ENCODE measurements at places on chromosomes 13 and 19. TPM values are rescaled to one million over a fixed set of nuclear protein-coding genes. Genes with fewer than 3 reads are reported as not detected.

Gene RFXAP
- total RNA-seq: 4.4 TPM

Gene CSNK1A1L
- total RNA-seq: not detected

Gene GRIN3B
- 0.07 TPM for total RNA-seq

Gene NBEA
- 2.7 TPM for total RNA-seq

Gene QPCTL
- 6.8 TPM for total RNA-seq

Gene CLEC4M
- total RNA-seq: not detected

Gene KLK10
- total RNA-seq: not detected

Gene TEX29
- not detected for total RNA-seq

Gene FLT1
- total RNA-seq: 0.02 TPM

Gene FPR1
- not detected for total RNA-seq

Gene NCR1
- total RNA-seq: not detected

Gene LILRA1
- not detected for total RNA-seq

Gene NOTCH3
- not detected for total RNA-seq

Gene DMKN
- 57.1 TPM for total RNA-seq

Gene CYP2B6
- total RNA-seq: not detected

Gene IPO5
- total RNA-seq: 242 TPM

Gene SHISA7
- total RNA-seq: not detected

Gene BEST2
- not detected for total RNA-seq

Gene ZNF600
- total RNA-seq: 14.5 TPM

Gene LGI4
- not detected for total RNA-seq

Gene CEACAM5
- not detected for total RNA-seq

Gene EML2
- total RNA-seq: 7.3 TPM

Gene SERTM1
- total RNA-seq: not detected

Gene PALM
- 10.8 TPM for total RNA-seq

Gene PCSK4
- 2.0 TPM for total RNA-seq

Gene NDFIP2
- total RNA-seq: 32.0 TPM

Gene LHFPL6
- not detected for total RNA-seq

Gene ZNF581
- total RNA-seq: 18.4 TPM

Gene C13orf42
- not detected for total RNA-seq

Gene CBARP
- 1.2 TPM for total RNA-seq

Gene LAIR1
- 0.70 TPM for total RNA-seq

Gene RASIP1
- 0.44 TPM for total RNA-seq

Gene APOC1
- total RNA-seq: 417 TPM

Gene LSR
- total RNA-seq: 14.2 TPM

Gene ZNF835
- total RNA-seq: not detected

Gene NXNL1
- not detected for total RNA-seq

Gene CBY2
- not detected for total RNA-seq

Gene PSG5
- total RNA-seq: not detected

Gene DDX49
- total RNA-seq: 46.2 TPM

Gene PNMA8B
- not detected for total RNA-seq

Gene FUT3
- 0.53 TPM for total RNA-seq

Gene NCAN
- not detected for total RNA-seq

Gene ZNF534
- 0.04 TPM for total RNA-seq

Gene OR7G2
- total RNA-seq: not detected

Gene GPR18
- not detected for total RNA-seq

Gene IGFL3
- not detected for total RNA-seq

Gene SHANK1
- not detected for total RNA-seq

Gene PDE4C
- 1.4 TPM for total RNA-seq

Gene TRPC4
- not detected for total RNA-seq

Gene PDCD5
- total RNA-seq: 332 TPM

Gene NLRP9
- not detected for total RNA-seq

Gene ARHGEF18
- 17.5 TPM for total RNA-seq

Gene HSD17B14
- total RNA-seq: 0.58 TPM

Gene RBM26
- 28.6 TPM for total RNA-seq
